ENCODE measurements at places on chromosomes 13 and 19.

GRCh38 chr19:45771311-45771933 is 2.4 kb upstream of the SIX5 start:
- DNase-seq, result no peak

DNA sequence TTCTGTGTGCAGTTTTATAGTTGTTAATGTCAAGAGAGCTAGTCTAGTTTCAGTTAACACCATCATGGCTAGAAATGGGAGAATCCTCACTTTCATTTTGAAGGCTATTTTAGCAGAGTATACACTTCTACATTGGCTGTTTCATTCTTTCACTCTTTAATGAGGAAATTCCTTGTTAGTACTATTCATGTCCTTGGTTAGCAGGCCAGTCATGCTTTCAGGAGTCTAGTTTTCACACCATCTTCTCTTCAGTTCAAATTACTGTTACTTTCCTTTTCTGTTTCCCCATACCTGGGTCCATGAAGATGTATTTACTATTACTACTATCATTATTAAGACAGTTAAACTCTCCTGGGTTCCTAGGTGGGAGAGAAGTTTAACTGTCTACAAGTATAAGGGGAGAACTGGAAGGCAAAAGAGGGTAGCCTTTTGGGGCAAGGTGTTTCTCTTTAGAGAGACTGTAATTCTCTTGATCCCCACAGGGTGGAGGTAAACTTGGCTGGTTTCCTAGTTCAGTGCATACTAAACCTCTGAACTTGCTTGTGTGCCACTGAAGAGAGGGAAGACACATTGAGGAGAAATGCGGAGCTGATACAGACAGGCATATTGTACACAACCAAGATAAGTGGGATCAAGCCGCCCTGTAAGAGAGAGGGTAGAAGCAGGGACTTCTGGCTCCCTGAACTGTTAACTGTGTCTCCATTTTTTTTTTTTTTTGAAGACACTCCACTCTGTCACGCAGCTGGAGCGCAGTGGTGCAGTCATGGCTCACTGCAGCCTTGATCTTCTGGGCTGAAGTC is 41.3 kb upstream of the IGFL4 start:
- no peak for DNase-seq

GRCh38 chr13:28488376-28489005 is 6.4 kb downstream of the FLT1 start:
- DNase-seq, result no peak

DNA sequence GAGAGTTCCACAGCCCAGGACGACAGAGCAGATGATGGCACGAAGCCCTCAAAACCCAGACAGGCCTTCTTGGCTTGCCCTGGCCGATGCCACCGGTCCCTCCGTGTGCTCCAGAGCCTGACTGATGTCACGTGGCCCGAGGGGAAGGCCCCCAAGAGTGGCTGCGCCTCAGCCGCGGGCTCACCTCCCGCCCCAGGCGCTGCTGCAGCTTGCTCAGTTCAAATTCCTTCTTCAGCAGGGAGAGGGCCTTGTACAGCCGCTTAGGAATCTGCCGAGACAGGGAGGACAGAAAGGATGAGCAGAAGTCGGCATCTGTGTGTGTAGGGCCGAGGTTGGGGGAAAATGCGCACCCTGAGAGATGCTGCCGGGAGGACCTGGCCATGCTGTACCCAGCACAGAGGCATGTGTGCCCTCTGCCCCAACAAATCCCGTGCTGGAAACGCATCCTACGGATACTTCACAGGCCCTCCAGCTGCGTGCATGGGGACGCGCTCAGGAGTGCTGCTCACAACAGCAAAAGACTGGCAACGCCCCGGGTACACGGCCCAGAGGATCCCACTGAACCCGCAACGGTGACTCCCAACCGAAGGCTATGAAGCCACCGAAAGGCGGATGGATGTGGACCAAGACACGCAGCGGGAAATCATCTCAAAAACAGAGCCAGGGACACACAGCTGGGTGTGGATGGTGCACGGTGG is 12.9 kb downstream of the LONP1 start:
- no peak for DNase-seq

DNA sequence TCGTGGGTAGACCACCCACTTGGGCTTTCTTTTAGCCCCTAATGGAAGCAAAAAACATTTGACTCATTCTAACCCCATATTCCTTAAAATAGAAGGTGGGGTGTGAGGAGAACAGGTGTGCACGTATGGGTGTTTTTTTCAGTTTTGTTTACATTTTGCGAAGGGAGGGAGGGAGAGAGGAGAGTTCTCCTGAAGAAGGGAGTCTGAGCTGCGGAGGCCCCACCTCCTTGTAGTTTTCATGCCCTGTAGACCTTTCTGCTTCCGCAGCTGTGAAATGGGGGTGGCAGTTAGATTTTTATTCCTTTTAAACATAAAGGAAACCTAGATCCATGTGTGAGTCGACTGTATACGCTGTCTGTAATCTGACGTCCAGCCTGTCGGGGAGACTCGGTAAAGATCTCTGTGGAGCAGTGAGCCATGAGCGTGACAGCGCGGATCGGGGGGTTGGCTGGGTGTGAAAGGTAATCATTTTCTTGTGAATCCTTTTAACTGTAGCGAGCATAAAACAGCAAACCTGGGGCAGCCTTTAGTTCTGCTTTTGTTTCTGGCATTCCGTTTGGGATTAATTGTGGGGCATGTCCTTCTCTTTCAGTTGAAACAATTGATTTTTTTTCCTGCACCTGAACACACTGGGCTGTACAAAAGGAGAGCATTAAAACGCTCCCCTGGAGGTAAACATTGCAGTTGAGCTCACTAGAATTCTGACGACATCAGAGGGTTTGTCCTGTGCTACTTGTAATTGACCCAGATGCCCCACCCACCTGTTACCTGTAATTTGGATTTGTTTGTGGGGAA is 2.3 kb downstream of the UPF1 start:
- no peak for DNase-seq

GRCh38 chr19:10836479-10837330 is 693 bp upstream of the TMED1 start:
- DNase-seq, result peak; percentile 88

GRCh38 chr19:45498411-45499195 is at the start of gene PPM1N:
PPM1N (plus strand) TSS chr19:45498443; CDS start chr19:45498473, 30 bp downstream.
- peak; percentile 34 for DNase-seq

DNA sequence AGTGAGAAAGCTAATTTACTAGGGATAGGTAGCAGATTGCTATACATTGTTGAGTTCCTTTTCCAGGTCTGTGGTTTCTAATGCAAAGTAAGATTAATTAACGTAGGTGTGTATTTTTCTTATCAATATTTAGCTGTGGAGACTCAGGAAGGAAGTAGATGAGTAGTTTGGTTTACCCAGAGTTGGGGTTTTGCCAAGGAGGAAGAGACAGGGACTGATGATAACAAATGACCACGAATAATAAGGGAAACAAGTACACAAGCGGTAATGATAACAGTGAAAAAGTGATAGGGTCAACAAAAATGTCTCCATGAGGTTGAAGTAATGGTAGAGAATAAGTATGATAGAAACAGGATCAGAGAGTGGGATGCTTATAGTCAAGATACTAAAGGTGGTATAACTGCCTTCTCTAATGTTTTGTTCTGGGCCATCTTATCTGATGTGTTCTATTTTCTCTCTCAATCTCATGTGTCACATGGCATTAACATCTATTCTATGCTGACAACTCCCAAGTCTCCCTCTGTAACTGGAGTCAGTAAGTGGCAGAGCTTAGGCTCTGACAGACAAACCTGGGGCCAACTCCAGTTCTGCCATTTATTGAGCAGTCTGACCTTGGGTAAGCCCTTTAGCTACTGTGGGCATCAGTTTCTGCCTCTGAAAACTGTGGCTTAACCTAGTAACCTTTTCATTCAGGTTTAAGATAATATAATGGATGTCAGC is 8.8 kb downstream of the OBI1 start:
- no peak for DNase-seq

- DNase-seq, result no peak
These were observed 118.7 kb downstream of the FOXO1 start for GRCh38 chr13:40547591-40548315.

DNA sequence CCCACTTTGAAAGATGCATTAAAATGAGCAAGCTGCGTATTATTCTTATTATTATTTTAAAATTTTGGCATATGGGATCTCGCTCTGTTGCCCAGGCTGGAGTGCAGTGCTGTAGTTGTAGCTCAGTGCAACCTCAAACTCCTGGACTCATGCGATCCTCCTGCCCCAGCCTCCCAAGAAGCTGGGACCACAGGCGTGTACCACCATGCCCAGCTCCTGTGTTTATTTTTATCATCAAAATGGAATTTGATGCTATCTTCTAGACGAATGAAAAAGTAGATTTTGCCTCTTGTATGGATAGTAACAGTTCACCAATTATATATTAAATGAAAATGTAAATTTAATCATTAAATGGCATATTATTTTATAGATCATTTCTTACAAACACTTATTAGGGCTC is 43.6 kb downstream of the COL4A1 start:
- no peak for DNase-seq

- DNase-seq, result no peak
These were observed 78.6 kb upstream of the DOCK9 start for GRCh38 chr13:99056381-99057014.

DNA sequence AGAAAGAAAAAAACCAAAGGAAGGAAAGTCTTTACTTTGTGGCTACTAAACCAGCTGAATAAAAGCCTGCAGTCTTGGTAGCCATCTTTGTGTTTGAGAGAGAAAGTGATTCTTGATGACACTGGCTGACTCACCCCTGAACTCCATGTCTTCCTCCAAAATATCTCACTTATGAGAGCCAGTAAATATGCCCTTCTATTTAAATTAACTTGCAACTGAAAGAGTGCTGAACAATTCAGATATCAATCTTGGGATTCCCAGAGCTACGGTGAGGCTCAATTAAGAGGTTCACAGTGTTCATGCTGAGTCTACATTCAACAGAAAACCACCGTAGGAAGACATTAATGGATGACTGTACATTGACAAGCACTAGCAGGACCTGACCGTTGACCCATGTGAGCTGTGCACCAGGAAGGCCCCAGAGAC is 57.9 kb downstream of the KCTD12 start:
- DNase-seq, result no peak

- no peak for DNase-seq
These were observed at the start of gene EBI3 for GRCh38 chr19:4229179-4229931. EBI3 (plus strand) TSS chr19:4229523; CDS start chr19:4229551, 28 bp downstream.

- no peak for DNase-seq
These were observed 39.8 kb upstream of the IGFL4 start for GRCh38 chr19:46080561-46080960.

GRCh38 chr13:44298314-44298713 is 75.3 kb upstream of the SERP2 start:
- no peak for DNase-seq

DNA sequence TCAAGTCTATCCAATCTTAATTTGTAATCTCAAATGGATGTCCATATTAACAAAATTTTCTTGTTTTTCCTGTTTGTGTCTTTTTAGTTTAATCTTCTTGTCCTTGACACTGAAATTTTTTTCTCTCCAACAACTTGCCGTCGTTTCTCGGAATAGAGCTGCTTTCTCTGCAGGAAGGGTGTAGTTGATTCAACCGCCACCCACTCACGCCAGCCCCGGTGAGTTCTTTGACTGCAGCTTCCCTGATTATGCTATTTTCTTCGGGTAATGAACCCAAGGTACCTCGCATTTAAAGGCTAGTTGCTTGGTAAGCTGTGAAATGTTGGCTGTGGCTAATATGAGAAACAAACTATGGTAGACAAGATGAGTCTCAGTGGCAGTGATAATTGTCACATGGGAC is 72.2 kb downstream of the DPRX start:
- DNase-seq, result peak; percentile 40

GRCh38 chr19:32373585-32374295 is 28.3 kb downstream of the ZNF507 start:
- no peak for DNase-seq

DNA sequence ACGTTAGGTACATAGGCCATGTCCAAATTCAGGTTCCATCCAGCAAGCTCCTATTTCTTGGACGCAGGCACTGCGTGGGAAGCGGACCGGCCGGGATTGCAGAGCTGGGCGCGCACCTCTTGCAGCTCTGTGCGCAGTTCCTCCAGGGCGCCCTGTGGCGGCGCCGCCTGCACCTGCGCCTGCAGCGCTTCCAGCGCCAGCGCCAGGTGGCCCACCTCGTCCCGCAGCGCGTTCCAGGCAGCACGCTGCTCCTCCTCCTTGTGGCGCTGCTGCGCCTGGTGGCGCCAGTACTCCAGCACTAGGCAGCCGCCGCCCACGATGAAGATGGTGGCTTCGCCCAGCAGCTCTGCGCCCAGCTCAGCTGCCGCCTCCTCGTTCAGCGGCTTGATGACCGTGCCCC is 31.1 kb downstream of the OPA3 start:
- peak; percentile 27 for DNase-seq
